HAP-1 (cell line): ENCODE measurements at places on chromosomes 16 and 17.

GRCh38 chr17:76252040-76252954 is 12.0 kb upstream of the RNF157 start:
- DNase-seq: no peak

GRCh38 chr16:85248342-85248741 is 136.1 kb upstream of the CIBAR2 start:
- DNase-seq: no peak

DNA sequence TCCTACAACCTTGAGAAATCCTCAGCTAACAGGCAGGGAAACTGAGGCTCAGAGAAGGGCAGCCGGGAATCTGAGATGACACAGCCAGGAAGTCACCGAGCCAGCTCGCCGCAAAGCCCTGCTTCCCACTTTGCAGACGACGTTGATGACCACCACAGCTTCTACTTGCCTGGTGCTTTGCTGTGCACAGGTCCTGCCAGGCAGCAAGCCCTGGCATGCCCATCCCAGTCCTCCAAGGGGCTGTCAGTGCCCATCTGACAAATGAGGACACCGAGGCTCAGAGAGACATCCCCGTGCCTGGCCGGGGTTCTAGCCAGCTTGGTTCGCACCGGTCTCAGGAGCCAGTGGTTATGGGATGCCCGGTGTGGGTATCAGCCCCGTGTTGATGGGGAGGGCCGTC is 20.1 kb downstream of the KCNJ12 start:
- DNase-seq: no peak

- DNase-seq: no peak
Observed at GRCh38 chr16:22671301-22672076, 142.5 kb upstream of the HS3ST2 start.

GRCh38 chr17:59372138-59372751 is 40.8 kb downstream of the YPEL2 start:
- DNase-seq: no peak

DNA sequence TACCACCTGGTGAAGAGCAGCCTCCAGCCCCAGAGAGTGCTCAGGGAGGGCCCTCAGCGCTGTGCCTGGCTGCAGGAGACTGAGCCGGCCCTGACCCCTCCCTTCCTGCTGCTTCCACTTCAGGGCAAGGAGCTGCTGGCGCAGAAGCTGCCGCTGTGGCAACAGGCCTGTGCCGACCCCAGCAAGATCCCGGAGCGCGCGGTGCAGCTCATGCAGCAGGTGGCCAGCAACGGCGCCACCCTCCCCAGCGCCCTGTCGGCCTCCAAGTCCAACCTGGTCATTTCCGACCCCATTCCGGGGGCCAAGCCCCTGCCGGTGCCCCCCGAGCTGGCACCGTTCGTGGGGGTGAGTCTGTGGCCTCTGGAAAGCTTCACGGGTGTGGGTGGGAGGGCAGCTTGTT is 61.9 kb upstream of the PVALEF start:
- no peak for DNase-seq

- no peak for DNase-seq
Observed at GRCh38 chr17:44338702-44339101, 6.4 kb upstream of the GRN start.

- DNase-seq: no peak
Observed at GRCh38 chr17:71933306-71933705, 187.5 kb upstream of the SOX9 start.

GRCh38 chr16:6144463-6144862 is 1046.9 kb upstream of the EEF2KMT start:
- DNase-seq: no peak

GRCh38 chr16:19574615-19575014 is 19.1 kb downstream of the VPS35L start:
- DNase-seq: no peak

DNA sequence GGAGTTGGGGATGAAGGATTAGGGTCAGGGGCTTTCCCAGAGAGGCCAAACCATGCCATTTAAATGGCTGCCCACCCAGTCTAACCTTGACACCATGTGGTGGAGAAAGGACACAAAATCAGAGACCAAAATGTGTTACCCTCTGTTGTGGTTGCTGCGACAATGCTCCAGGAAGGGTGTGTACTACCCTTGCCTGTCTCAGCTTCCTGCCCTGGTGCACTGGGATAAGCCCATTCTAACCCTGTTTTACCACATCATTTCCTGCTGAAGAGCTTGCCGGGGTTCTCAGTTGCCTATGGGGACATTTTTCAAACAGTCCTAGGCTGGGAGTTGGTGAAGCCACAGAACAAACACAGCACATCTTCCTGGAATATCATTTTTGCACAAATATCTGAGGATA is 4.9 kb downstream of the OR4D1 start:
- no peak for DNase-seq

DNA sequence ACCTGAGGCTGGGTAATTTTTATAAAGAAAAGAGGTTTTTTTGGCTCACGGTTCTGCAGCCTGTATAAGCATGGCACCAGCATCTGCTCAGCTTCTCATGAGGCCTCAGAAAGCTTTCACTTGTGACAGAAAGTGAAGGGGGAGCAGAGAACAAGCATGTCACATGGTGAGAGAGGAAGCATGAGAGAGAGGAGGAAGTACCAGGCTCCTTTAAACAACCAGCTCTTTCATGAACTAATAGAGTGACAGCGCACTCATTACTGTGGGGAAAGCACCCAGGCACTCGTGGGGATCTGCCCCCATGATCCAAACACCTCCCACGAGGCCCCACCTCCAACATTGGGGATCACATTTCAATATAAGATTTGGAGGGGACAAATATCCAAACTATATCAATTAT is 86.8 kb downstream of the USP32 start:
- DNase-seq: no peak

GRCh38 chr16:16005721-16006120 is 56.3 kb downstream of the ABCC1 start:
- no peak for DNase-seq

GRCh38 chr16:65817066-65817465 is 549.4 kb upstream of the CDH5 start:
- no peak for DNase-seq

DNA sequence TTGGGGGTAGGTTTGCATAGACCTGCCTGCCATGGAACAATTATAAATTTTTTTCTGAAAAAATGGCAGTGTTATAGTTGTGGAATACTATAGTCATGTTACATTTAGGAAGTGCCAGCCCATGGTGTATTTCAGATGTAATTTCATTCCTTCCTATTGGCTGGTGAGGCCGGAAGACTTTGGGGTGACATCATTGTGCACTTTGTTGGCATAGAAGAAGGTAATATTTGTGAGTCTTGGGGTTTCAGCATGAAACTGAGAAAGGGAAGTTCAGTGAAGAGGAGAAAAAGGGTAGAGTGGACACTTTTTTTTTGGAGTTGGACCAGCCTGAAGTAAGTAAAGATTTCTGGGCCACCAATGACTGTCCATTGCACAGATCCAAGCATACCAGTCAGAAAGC is 16.0 kb upstream of the HEATR6 start:
- no peak for DNase-seq

DNA sequence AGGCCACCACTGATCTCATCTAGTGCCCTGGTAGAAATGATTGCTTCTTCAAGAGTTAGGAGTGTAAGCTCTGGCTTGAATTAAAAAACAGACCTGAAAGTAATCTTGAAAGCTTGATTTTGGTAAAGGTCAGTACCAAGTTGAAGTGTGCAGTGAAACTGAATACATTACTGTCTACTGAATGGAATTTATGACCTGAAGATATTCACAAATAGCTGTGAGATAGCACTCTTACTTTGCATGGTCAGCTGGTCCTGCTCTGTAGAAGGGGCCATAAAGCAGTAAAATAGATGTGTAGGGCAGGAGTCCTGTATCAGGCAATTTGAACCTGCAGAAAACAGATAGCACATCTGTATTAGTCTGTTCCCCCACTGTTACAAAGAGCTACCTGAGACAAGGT is 78.6 kb downstream of the MYH13 start:
- DNase-seq: no peak

- DNase-seq: no peak
Observed at GRCh38 chr17:76092526-76093413, 10.8 kb downstream of the EXOC7 start.

DNA sequence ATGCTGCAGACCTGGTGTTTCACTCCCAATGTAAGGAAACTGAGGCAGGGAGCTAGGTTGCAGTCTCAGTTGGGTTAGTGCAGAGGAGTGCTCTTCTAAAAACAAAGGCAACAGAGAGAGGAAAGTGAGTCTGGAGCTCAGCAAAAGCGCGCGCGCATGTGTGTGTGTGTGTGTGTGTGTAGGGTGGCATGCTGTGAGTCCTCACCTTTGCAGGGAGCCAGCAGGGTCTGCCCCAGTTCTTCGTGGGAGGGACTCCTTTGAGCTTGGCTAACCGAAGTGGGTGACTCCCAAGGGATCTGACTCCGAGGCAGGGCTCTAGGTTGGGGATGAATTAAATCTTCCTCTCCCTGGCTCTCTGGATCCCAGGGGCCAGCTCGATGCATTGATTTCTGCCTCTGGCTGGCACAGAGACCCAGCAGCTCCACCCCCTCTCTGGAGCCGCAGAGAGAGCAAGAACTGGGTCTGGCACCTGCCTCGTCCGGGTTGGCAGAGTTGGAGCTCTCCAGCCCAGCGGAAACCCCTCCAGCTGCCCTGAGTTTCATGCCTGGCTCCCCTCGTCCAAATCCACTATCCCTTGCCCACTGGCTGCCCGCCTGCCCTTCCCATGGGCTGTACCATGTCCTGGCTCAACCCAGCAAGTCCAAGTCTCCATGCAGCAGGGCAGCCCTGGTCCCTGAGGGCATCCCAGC is 1.3 kb upstream of the BTBD17 start:
- no peak for DNase-seq

- DNase-seq: no peak
Observed at GRCh38 chr16:11575223-11575589, 11.5 kb downstream of the LITAF start.

DNA sequence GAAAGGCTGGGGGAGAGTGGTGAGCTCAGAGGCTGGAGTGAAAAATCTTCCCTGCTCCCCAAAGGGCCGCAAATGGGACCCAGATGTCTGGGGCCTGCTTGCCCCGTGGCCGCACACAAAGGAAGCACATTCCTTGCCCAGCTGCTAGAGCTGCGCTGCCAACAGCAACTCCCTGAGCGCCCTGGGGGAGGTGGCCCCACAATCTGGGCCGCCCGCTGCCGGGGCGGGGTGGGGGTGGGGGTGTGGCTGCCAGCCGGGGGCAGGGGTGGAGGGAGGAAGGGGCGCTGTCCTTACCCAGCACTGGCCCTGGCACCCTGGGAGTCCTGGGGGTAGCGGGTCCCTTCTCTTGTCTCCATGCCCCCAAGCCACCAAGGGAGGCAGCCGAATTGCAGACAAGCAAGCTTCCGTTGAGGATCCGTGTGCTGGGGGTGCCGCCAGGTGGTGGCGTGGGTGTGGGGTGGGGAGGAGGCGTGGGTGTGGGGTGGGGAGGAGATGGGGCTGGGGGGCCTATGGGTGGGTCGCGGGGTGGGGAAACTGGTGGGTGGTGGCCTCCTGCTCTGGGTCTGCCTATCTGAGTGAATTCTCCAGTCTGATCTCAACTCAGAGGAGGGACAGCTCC is 48.4 kb upstream of the PABPN1L start:
- DNase-seq: no peak

- DNase-seq: no peak
Observed at GRCh38 chr17:78644224-78644623, 67.0 kb upstream of the DNAH17 start.

DNA sequence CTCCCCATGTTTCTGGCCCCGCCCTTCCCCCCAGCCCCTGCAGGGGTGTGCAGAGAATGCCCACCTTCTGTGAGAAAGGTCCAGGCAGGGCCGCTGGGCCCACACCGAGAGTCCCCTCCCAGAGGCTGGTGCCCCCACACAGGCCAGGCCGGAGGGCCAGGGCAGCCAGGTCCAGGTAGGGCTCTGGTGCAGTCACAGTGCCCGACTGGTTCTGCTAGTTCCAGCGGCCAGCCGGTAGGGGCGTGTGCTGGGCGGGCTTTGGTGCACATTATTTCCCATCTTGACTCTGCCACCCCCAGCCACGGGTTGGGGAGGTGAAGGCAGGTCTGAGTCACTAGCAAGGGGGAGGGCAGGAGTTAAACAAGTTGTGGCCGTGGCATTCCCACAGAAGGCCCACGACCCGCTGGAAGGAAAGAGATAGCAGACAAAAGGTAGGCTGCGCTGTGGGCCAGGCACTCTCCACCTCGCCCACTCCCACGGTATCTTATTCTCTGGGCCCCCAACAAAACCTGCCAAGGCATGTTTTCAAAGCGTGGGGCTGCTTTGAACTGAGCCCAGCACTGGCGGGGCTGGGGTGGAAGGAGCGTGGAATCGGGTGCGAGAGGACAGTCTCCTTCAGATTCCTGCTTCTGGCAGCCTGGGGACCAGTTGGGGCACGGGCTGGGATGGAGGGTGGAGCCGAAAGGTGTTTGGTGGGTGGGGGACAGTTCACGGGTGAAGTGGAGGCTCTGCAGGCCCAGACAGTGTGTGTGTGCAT is 1.9 kb downstream of the EPN3 start:
- DNase-seq: no peak

GRCh38 chr17:69535016-69535570 is 120.6 kb downstream of the MAP2K6 start:
- DNase-seq: no peak

DNA sequence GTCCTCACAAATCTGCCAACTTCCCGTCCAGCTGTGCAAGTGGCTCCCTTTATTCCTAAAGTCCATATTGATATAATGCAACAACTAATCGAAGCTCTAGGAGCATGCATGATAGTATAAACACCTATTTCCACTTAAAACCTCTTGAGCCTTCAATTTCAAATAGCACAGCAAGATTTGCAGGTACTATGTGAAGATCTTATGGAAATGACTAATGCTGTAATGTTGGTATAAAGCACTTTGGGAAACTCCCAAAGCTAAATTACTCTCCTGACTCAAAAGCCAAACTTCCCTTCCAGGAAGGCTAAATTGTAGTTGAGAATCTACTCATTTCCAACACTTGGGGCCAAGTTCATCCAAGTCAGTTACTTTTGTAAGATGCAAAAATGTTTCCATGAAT is 287.6 kb upstream of the CDH11 start:
- no peak for DNase-seq

DNA sequence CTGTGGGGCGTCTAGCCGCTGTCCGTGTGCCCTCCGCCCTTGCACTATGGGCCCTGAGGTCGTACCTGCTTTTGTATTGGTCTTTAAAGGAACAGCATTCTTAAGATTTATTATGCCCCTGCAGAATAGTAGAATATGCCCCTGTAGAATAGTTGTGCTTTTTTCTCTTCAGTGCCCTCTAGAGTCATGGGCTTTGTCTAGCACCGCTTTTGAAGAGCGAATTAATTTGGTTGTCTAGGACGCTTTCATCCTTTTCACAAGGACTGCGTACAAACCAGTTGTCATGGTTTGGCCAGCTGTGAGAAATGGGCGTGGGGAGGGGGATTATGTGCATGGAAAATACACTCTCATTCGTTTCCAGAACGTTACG is 621 bp downstream of the CEP95 start:
- DNase-seq: peak; percentile 81
